ENCODE measurements at places on chromosomes 3 and 15.

DNA sequence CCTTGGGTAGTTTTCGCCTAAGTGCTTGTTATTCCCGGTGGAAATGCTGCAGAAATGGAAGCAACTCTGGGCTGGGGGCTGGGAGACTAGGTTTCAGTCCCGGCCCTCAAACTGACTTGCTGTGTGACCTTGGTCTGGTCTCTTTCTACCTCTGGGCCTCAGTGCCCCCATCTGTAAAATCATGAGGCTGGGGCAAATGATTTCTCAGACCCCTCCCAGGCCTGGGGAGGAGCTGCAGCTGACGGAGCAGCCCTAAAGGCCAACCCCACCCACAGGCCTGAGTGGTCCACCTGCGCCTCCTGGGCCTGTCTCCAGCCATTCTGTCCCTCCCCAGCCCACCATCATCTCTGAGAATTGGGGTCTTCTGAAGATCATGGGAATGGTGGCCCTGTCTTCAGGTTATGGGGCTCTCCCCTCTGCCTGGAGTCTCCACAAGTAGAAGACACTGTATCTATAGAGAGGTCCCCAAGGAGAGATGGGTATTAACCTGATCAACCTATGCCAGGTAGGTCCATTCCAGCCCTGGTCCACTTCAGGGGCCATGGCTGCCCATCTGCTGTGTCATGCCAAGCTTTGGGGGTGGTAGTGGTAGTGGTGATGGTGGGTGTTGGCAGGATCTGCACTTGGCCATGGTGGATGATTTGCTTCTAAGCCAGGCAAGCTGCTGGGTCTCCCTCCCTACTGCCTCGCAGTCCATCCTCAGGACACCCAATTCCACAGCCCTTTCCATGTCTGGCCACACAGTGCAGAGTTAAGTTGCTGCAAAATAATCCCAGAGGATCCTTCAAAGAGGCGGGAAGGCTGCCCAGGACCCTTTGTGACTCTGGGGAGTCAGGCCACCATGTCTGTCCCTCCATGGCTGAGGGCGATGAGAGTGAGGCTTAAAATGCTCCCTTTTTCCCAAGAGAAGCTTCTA, 46.0 kb downstream of the ITGA11 start:
- DNase-seq, result no peak

DNA sequence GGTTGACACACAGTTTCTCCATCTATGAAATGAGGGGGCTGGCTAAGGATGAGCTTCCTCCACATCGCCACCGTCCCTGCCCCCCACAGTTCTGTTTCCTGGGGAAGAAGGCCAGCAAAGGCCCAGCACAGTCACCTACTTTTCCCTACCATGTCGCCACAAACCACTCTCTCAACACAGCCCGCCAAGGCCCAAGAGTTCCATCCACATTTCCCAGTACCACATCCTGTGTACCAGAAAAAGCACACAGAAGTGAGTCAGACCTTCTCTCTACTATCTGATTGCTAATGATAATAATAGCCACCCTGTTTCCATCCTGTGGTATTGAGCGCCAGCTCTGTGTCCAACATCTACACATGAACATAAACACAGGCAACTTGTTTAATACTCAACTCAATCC, 30.3 kb upstream of the C15orf39 start:
- no peak for DNase-seq

DNA sequence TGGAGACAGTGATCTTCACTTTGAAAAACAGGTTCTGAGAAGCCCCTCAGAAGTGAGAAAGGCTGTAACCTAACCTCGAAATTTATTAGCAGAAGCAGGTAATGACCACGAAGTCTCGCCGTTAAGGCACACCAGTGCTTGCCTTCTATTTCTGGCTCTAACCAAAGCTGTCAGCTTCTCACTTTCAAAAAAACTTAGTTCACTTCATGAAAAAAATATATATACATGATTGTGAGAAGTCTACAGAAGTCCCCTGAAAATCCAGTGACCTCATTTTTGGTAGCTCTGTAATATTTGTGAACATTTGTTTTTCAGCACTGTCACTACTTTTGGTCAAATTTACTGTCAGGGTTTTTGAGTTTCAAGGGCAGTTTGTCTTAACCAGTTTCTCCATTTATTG, 19.1 kb upstream of the AKAP13 start:
- no peak for DNase-seq

GRCh38 chr3:169952045-169952444, 14.6 kb upstream of the SEC62 start:
- no peak for DNase-seq

GRCh38 chr15:100043068-100043641, 298.6 kb downstream of the ADAMTS17 start:
- DNase-seq, result no peak

DNA sequence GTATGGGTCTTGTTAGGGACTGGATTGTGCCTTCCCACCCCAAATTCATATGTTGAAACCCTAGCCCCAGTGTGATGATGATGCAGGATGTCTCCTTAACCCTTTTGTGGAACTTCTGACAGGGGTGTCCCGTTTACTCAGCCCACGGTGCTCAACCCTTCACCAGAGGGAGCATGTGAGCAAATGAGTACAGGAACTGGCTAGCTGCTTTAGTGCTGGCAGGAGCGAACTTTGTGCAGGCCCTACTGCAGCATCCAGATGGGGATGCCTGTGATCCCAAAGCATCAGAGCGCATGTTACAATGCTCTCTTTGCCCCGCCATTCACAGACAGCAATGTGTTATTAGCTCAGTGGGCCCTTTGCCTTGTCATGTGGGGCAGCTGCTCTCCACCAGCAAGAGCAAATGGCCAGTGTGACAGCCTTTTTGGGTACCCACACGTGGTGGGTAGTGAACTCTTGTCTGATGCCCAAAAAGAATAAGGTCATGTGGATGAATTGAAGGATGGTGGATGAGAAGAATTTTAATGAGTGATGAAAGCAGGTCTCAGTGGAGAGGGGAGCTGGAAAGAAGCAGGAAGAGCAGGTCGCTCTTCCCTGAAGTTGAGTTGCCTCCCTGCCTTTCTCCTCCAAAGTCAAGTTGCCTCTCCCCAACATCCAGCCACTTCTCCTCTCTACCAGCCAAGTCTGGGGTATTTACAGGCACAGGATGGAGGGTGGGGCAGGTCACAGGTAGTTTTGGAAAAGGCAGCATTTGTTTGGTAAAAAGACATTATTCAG, 63.3 kb upstream of the STRIT1 start:
- DNase-seq, result no peak

DNA sequence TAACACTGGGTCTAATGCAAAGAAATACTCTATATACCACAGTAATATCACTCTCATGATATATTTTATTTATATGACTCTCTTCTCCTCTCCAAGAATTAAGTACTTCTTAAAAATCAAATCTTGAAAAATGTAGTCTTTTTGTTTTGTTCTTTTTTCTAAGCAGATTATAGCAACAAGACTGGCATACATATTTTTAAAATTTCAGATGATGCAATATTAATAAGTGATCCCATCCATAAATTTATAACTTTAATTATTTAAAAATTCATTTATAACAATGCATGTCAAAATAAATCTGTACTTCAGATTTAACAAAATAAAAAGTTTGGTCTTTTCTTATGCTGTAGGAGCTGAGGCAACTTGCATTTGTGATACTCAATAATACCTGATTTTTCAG, 95.0 kb upstream of the NEDD4 start:
- no peak for DNase-seq

DNA sequence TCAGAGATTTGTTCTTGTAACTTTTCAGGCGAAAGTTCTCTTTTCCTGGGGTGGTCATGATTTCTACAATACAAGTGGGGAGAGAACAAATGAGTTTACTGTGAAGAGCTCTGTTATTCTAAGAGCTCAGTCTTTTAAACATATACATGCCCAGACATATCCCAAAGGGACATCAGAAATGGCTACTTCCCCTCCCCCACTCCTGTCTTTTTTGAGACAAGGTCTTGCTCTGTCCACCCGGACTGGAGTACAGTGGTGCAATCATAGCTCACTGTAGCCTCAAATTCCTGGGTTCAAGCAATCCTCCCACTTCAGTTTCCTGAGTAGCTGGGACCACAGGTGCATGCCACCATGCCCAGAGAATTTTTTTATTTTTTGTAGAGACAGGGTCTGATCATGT, 18.2 kb downstream of the KPNA1 start:
- no peak for DNase-seq

GRCh38 chr3:104735691-104736090, 631.0 kb upstream of the ALCAM start:
- no peak for DNase-seq

DNA sequence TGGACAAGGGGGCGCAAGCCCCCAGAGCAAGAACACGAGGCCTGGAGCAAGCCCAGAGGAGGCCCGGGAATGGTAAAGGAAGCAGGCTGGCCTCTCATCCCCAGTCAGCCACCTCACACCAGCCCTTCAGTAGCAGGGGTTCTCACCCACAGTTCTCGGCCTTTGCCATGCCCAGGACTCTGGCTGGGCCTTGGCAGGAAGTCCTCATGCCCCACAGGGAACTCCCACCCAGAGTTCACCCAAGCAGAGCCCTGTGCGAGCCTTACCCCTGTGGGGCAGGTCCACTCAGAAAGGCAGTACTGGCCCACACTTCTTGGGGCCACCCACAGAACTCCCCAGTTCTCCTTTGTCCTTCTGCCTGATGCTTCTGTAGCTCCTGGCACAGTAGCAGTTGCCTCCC, 30.3 kb downstream of the CYP11A1 start:
- no peak for DNase-seq

Measured in SK-N-MC (cell line).